ENCODE measurements at places on chromosomes 11 and 22.

- no peak for DNase-seq
These were observed 98.5 kb upstream of the RTL6 start for GRCh38 chr22:44596396-44597125.

- DNase-seq = no peak
These were observed 554.7 kb downstream of the MIAT start for GRCh38 chr22:27212102-27212501.

DNA sequence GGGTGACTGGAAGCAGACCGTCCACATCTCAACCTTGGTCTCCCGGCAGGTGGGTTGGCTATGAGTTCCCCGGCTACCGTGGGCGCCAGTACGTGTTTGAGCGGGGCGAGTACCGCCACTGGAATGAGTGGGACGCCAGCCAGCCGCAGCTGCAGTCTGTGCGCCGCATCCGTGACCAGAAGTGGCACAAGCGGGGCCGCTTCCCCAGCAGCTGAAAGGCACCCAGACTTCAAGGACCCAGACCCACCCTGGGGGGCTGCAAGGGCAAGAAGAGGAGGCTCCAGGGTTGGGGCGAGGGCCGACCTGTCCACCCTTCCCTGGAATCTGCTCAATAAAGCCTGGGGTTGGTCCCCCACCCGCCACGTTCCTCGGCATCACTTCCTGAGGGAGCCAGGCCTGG is 7.3 kb downstream of the CRYBB3 start:
- no peak for DNase-seq

DNA sequence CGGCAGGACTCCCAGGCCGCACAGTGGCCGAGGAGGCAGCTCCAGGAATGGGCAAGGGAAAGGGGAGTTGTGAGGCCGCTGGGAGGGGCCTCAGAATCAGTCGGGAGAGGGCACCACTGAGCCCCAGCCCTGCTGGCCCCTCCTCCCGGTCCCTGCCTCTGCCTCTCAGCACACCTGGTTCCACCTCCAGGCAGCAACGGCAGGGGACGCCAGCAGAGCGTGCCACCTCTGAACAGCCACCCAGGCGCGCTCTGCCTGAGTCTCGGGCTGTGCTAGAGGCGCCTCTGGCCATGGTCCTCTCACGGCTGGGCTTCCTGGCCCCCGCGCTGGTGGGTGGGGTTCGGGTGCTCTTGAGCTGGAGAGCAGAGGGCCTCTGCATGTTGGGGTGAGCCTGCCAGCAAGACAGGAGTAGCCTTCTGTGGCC is 33.0 kb downstream of the MOB2 start:
- DNase-seq = peak; percentile 33

DNA sequence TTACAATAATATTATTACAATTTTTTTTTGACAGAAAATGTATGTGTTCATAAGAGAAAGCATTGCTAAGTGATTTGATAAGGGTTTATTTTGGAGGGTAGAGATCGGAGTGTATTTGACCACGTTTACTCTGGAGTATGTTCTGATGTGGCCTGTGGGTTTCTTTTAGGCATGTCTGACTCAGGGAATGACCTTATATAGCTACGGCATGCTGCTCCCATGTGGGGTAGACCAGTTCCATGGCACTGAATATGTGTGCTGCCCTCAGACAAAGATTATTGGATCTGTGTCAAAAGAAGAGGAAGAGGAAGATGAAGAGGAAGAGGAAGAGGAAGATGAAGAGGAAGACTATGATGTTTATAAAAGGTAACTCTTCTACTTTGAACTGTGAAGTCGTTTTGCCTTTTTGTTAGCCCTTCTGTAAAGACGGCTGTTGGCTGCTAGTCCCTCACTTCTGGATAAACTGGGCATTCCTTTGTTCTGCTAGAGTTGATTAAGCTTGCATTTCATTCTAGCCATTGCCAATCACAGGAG is 38.1 kb upstream of the ST14 start:
- no peak for DNase-seq

GRCh38 chr11:2382129-2382517 is 5.0 kb downstream of the CD81 start:
- no peak for DNase-seq

DNA sequence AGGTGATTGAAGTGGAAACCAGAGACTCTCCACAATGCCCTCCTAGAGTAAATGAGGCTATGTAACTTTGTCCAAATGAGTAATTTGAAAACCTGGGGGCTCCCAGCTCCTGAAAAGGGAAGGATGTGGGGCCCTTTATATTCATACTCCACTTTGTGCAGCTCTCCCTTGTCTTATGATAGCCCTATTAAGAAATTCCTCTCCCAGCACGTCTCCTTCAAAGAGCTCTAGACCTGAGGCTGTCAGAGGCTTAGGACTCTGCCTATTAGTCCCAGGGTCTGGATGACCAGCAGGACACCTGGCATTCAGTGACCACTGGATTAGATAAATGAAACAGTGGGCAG is 2.1 kb downstream of the SLC43A1 start:
- DNase-seq = no peak

GRCh38 chr11:21385669-21386440 is 716.5 kb downstream of the NELL1 start:
- no peak for DNase-seq

- no peak for DNase-seq
These were observed 98.1 kb downstream of the SIK3 start for GRCh38 chr11:117000014-117000737.

DNA sequence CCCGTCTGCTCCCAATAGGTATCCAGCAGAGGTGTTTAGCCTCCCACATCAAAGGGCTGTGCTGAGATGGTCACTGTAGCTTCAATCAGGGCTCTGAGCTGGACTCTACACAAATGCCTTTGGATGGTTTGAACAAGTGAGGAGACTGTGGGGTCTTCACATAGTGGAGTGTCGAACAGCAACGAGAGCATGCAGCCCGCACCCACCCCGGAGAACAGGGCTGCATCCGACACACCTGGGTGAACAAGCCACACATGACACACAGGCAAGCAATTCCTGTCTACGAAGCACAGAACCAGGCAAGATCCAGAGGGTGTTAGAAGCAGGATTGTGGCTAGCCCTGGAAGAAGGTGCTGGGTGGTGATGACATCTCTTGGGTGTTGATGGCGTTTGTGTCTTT is 58.0 kb upstream of the FGF3 start:
- DNase-seq = no peak

GRCh38 chr11:69058511-69059270 is 10.0 kb downstream of the TPCN2 start:
- DNase-seq = no peak

- DNase-seq = no peak
These were observed 29.8 kb downstream of the CHORDC1 start for GRCh38 chr11:90192869-90193582.

DNA sequence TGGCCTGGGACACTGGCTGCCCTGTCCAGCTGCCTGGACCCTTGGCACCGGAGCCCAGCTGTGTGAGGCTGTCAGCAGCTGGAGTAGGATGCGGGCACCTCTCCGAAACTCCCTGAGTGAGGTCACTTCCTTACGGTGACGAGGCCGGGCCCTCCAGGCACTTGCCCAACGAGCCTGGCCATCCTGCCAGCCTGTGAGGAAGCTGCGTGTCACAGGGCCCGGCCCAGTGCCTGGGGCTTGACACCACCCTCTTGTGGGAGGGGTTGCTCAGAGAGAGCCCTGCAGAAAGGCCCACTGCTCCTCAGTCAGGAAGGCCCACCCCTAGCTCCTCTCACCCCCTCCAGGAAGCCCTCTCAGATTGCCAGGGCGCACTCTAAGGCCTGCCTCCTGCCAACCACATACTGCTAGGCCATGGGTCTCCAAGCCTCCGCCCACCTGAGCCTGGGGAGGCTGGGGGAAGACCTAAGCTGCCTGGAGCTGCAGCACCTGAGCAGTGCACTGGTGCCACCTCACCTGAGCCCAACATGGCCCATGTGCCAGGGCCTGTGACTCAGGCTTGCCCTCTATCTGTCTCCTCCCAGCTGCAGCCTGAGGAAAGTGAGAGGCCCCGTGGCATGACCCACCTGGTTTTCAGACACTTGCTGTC is 4.3 kb upstream of the PHLDA2 start:
- DNase-seq = peak; percentile 44

DNA sequence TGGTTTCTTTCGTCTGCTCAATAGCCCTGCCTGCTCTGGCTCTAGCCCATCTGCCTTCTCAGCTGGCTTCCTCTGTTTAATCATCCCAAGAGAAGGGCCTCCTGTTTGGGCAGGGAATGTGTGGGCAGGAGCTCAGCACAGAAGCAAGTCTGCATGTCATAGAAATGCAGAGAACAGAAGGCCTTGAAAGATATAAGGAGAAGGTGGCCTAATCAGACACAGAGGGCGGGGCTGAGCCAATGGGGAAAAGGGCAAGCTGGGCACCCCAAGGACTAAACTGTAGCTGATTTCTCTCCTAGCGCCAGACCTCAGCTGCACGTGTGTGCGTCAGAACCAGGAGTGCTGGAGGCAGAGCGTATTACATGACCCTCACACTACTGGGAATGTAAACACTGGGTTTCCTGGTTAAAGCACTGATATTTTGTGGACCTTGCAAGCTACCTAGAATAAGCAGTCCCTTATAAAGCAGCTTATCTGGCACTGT is 7.6 kb upstream of the CCKBR start:
- DNase-seq = no peak

DNA sequence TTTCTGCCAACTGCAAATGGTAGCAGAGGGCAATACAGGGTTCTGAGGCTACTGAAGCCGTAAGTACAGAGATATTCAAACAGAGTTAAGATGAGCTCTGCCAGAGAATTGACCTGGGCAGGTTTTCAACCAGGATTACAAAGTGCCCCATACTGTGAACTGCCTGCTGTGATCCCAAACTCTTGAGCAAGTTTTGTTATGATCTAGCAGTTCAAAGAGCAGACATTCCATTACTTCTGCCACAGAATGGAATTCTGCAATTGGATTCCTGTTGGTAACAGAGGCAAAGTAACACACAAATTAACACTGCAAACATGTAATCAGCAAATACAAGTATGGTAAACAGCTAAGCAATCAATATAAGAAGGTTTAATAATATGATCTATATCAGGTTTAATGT is 31.2 kb downstream of the ALG9 start:
- no peak for DNase-seq

- DNase-seq = no peak
These were observed 4.4 kb downstream of the SPCS2 start for GRCh38 chr11:74953451-74953850.

- no peak for DNase-seq
These were observed 279.8 kb downstream of the DDX10 start for GRCh38 chr11:108944471-108945178.

- DNase-seq = no peak
These were observed 187.5 kb upstream of the PLET1 start for GRCh38 chr11:112448168-112448567.

DNA sequence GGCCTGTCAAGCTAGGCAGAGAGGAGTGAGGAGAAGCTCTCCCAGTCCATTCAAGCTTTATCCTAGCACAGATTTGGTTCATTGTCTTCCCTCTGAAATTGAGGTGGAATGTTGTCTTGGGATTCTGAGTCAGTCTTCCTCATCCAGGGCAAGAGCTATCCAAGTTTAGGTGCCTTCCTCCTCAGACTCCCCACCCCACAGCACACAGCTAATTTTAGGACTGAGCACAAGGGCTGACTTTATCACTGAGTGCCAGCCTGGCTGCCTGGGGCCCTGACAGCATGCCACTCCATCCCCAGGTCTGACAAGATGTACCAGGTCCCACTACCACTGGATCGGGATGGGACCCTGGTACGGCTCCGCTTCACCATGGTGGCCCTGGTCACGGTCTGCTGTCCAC is 2.6 kb downstream of the PGAP2 start:
- no peak for DNase-seq

GRCh38 chr11:91922846-91923245 is 301.8 kb upstream of the FAT3 start:
- DNase-seq = no peak

DNA sequence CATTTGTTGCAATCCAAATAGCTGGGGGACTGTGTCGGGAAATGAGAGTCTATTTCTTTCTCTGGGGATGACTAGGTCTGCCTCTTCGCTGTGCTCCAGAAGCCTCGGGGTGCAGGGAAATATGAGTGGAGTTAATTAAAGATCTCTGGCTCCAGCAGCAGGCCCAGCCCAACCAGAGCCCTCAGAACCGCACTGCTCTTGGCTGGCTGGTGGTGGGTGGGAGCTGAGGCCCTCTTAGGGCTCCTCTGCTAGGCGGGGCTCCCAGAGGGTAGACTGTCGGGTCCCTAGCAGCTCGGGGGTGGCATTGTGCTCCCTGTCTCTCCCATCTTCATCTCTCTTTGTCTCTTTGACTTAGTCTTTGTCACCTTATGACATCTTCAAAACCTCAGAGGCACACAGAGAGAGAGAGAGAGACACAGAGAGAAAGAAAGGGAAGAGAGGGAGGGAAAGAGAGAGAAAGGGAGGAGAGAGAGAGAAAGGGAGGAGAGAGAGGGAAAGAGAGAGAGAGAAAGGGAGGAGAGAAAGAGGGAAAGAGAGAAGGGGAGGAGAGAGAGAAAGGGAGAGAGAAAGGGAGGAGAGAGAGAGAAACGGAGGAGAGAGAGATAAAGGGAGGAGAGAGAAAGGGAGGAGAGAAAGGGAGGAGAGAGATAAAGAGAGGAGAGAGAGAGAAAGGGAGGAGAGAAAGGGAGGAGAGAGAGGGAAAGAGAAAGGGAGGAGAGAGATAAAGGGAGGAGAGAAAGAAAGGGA is 20.2 kb downstream of the MPPED1 start:
- DNase-seq = no peak

- no peak for DNase-seq
These were observed 7.6 kb upstream of the MAPK8IP1 start for GRCh38 chr11:45877845-45878244.

- no peak for DNase-seq
These were observed 17.5 kb upstream of the ARHGEF17 start for GRCh38 chr11:73290536-73290935.

DNA sequence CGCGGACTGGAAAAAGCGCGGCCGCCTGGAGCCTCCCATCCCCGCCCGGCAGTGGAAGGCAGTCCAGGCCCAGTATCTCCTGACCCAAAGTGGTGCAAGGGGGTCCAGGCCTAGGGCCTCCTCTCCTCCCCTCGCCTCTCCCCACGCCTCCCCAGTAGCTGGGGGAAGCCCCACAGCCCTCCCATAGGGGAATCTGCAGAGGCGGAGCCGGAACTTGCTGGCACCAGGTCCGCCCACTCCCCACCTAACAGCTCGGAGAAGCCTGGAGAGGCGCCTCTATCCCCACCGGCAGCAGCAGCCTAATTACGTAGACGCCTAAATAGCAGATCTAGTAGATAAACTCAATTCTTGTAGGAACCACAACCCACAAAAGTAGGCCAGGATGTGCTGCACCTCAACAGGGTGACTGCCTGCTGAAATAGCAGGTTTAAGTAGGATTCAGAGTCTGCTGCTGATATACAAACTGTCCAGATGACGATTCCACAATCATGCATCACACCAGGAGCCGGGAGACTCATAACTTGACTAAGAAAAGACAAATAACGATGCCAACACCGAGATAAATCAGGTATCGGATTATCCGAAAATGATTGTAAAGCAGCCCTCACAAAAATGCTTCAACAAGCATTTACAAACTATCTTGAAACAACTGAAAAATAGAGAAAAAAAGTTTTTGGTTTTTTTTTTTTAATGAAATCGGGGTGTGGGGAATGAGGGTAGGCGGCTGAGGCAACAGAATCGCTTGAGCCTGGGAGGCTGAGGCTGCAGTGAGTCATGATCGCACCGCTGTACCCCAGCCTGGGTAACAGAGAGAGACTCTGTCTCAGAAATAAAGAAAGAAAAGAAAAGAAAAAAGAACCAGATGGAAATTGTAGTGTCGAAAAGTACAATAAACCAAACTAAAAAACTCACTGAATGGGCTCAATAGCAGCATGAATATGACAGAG is 11.4 kb upstream of the BRD1 start:
- peak; percentile 78 for DNase-seq

GRCh38 chr11:72703267-72704008 is 29.2 kb upstream of the PDE2A start:
- no peak for DNase-seq

- DNase-seq = no peak
These were observed 21.3 kb downstream of the TRMU start for GRCh38 chr22:46356496-46357480.

GRCh38 chr22:29979777-29980321 is 96.9 kb downstream of the MTMR3 start:
- DNase-seq = no peak
